ENCODE measurements at places on chromosomes 12 and 14.

DNA sequence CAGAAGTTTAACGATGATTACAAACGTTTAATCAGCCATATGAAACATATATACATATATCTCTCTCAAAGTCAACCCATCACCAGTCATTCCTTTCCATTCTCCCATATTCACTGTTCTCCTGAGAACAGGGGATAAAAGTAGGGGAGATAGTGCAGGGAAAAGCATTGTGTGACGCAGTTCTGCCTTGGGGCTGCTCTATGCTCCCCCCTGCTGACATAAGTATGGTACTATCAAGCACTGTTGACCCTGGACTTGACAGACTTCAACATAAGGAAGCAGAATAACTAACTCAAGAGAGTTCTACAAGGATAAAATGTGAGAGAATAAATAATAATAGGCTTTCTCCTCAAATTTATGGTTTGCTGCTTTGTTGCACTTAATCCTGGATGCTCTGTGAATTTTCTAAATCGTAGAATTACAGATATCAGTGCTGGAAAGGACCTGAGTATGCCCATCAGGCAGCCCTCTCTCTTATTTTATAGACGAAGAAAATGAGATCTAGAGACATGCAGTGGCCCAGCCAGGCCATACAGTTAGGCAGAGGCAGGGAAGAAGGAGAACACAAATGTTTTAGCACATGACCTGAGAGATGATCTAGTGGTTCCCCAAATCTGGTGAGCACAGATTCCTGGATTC, 87.2 kb downstream of the SCN8A start:
- DNase-seq = peak; percentile 17

- DNase-seq = no peak
Observed at GRCh38 chr14:36747411-36748184, 85.9 kb downstream of the PAX9 start.

- DNase-seq = no peak
Observed at GRCh38 chr12:19613051-19613535, 173.8 kb downstream of the AEBP2 start.

DNA sequence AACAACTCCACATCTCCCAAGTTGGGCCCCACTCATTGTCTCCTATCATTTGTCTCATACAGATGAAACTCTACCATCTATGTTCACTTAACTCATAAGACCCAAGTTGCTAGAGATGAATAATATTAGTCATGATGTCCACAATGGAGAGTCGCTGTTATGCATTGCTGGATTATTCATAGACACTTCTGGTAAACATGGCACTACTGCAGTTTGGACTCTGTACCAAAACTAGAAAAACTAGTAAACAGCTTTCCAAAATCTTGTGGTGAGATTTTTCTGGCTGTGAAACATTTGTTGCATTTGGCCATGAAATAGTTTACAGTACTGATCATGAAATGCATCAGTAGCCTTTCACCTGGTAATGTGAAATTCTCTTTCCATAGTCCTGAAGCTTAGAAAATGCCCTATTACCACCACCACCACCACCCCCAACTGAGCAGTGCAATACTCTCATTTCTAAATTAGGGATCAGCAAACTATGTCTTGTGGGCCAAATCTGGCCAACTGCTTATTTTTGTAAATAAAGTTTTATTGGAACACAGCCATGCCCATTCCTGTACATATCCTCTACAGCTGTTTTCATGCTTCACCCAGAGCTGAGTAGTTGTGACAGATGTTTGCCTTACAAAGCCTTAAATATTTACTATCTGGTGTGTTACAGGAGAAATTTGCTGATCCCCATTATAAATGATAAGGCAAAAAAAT, 236.5 kb downstream of the DPF3 start:
- DNase-seq = no peak

- DNase-seq = peak; percentile 92
Observed at GRCh38 chr14:92651106-92651757, 97.2 kb downstream of the LGMN start.

DNA sequence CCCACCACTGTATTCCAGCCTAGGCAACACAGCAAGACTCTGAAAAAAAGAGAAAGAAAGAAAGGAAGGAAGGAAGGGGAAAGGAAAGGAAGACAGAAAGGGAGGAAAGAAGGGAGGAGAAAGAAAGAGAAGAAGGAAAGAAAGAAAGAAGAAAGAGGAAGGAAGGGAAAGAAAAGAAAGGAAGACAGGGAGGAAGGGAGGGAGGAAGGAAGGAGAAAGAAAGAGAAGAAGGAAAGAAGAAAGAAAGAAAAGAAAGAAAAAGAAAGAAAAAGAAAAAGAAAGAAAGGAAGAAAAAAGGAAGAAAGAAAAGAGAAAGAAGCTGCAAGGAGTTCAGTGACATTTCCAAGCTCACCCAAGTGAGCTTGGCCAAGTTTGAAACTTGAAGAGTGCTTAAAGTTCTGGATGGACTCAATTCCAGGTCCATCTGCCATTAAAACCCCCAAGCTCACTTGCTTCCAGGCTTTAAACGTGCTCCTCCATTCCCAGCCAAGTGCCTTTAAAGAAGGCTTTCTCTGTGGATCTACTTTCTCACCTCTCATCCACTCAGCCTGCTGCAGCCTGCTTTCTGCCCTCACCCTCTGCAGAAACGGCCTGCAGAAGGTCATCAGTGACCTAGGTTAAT, 101.5 kb downstream of the VCPKMT start:
- no peak for DNase-seq

DNA sequence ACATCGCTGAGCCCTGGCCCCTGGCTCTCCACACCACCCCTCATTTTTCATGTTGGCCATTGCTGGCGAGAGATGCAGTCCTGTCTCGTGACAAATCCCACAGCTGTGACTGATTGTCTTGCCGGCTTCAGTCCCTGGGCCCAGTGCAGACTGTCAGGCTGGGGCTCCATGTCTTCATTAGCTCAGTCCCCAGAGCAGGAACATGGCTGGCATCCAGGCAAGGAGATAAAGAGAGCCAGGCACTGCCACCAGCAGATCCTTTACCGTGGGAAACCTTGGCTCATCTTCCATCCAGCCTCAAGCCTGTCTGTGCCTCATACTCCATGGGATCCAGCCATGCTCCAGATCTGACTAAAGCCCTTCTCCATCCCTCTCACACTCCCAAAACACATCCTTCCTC, 284.7 kb upstream of the FKBP4 start:
- no peak for DNase-seq

- no peak for DNase-seq
Observed at GRCh38 chr12:52524898-52525591, 4.9 kb upstream of the KRT5 start.

DNA sequence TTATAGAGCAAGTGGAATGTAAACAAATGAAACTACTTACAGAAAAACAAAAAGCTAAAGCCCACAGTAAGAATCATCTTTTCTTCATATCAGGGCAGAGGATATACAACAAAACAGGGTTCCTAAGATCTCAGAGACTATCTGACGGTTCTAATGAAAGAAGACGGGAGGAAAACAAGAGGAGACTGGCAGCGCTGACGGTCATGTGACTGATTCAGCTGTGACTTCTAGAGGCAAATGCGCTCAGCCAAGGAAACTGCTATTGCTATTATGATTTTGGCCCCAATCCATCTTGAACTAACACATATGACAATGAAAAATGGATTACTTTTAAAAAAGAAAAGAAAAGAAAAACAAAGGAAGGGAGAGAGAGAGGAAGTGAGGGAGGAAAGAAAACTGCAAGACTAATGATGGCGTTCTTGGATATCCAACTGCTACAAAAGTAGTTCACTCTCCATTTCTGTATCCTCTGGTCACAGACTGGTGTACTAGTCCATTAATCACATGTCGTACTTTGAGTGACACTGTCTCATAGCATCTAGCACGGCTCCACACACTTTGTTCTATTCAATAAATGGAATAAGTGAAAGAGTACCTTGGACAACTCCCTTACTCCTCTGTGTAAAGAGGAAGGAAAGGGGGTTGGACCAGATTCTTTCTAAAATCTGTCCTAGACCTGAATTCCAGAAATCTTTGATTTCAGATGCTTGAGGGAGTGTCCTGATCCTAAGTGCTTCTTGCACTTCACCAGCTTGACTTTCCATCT, 119.3 kb downstream of the DAD1 start:
- DNase-seq = no peak

- no peak for DNase-seq
Observed at GRCh38 chr12:53564278-53564677, 57.0 kb upstream of the NPFF start.

GRCh38 chr14:33480887-33481184, 470.0 kb downstream of the EGLN3 start:
- DNase-seq = no peak

DNA sequence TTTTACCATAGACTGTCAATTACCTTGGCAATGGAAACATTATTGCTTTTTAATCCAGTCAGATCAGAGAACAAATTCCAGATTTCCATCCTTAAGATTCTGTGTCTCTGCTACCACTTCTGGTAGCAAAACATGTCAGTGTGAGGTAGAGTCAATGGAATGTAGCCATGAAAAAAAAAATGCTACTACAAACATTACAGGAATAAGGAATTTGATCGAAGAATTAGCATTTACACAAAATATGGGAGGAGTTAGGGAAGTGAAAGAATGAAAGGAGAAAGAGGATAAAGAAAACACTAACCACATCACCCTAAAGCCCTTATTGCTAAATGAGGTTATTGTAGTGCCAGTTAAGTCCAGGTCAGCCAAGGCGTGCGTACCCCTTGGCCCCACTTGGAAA, 9.2 kb downstream of the MED21 start:
- no peak for DNase-seq

DNA sequence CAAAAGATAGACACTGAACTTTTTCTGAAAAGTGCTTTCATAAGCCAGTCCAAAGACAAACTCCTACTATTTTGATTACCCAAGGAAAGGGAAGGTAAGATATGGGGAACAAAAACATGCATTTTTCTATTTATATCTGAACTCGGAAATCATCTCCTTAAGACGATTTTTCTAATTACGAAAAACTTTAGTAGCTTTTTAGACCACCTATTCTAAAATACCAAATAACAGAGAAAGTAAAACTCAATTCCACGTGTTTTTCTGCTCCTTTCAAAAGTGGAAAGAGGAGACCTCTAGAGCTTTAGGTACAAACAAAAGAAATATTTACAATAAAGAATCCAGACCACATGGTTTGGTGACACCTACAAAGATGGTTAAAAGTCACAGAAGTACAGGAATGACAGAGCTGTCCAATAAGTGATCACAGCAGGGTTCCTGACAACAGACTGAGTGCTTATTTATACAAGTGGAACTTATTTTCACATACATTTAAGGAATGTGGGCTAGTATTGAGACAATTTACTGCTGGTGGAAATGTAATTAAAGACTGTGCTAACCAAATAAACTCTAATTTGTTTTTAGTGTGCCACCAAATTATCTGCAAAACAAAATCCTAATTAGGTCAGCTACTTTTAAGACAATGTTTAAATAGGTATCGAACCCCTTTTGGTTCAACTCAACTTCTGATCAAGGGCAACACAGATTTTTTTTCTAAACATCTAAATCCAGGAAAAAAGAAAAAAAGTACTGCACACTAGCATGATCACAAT, 2.4 kb downstream of the LRIG3 start:
- no peak for DNase-seq

- no peak for DNase-seq
Observed at GRCh38 chr14:42541535-42542001, 934.9 kb downstream of the LRFN5 start.

- peak; percentile 93 for DNase-seq
Observed at GRCh38 chr14:70907176-70907995, at the start of gene PCNX1. PCNX1 (plus strand) TSS chr14:70907459; CDS start chr14:70907851, 392 bp downstream.

DNA sequence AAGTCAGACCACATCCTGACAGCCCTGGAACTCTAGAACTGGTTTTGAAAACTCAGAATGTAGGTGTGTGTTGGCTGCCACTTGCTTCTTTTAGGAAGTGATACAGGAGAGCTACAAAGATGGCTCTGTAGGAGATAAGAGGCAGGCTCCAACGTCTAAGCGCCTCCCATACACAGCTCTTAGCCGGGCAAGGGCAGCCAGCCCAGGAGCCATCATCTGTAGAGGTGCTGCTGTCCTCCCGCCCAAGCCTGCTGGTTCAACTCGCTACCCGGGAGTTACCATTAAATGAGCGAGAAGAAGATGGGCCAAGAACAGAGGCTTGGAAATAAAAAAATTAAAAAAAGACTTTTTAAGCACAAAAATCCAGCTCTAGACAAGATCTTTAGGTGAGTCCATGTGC, 61.2 kb upstream of the DIO3 start:
- no peak for DNase-seq

DNA sequence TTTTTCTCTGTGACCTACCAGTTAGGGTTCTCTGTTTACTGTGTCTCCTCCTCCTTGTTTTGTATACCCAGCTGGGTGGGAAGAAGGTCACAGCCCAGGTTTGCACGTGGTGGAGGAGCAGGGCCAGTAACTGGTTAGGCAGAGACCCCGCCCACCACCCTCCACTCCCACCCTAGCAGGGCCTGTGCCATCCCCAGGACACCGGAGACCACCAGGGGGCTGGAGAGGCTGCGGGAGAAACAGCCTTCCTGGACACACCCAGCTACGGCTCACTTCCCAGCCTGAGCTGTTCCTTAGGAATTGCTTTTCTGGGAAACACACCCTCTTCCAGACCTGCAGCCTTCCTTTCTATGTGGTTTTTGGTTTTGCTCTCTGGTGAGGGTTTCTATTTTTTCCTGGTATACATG, 21.1 kb downstream of the BDKRB2 start:
- no peak for DNase-seq

- no peak for DNase-seq
Observed at GRCh38 chr12:16670456-16671050, 64.6 kb upstream of the LMO3 start.

DNA sequence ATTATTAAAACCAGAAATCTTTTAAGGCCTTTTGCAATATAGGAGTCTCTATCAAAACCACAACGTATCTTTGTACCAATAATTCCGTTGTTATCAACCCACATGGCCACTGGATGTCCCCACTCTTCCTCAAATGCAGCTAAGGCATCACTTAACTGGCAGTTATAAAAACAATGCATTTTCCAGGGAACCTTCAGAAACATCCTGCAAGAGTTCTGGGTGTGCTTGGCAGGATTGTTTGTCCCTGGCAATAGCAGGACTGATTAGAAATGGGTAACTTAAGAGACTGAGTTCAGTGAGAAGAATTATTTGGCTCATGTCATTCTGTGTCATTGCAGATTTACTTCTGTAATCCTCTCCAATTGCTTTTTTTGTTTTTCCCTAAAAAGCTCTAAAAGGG, 112.0 kb downstream of the SLC15A5 start:
- DNase-seq = no peak

- no peak for DNase-seq
Observed at GRCh38 chr12:20089077-20089476, 279.3 kb upstream of the PDE3A start.

DNA sequence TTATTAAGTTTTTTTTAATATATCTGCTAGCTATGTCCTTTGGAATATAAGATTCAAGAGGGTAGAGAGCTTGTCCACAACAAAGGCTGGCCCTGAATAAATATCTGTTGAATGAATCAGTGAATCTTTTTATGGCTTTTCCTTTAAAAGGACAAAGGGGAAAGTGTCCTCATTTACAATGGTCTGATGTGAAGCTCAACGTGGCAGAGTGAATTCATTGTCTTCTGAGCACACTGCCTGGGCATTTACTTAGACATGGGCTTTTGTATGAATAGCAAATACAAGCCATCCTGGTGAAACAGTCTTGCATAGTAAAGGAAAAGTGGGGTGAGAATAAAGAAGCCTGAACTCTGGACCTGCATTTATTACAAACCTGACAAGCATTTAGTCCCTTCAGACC, 201.2 kb downstream of the NELL2 start:
- no peak for DNase-seq

Data from stimulated activated naive CD8-positive, alpha-beta T cell treated with anti-CD3 and anti-CD28 coated beads, Interleukin-15, amount 100 ng/mL, for 72 hours (primary cell).